Fibroblast of lung (primary cell): ENCODE measurements at places on chromosomes 6 and 20. TPM values are rescaled to one million over a fixed set of nuclear protein-coding genes. Genes with fewer than 3 reads are reported as not detected.

GRCh38 chr20:38144598-38144973 lies 20.5 kb downstream of the TGM2 start:
- peaks cover 9% of the 10 kb centered on the region for H3K36me3 ChIP-seq
- peak overlapping the region; percentile 76 for H3K27ac ChIP-seq
- H3K27me3 ChIP-seq = no peaks in the 10 kb centered on the region
- DNase-seq = no peak
- H3K4me1 ChIP-seq = peaks cover 20% of the 10 kb centered on the region

GRCh38 chr6:125477156-125477555 lies 175.4 kb upstream of the HDDC2 start:
- no peaks in the 10 kb centered on the region for H3K4me1 ChIP-seq
- DNase-seq = no peak
- H3K27ac ChIP-seq = no peak overlapping the region
- H3K27me3 ChIP-seq = no peaks in the 10 kb centered on the region

DNA sequence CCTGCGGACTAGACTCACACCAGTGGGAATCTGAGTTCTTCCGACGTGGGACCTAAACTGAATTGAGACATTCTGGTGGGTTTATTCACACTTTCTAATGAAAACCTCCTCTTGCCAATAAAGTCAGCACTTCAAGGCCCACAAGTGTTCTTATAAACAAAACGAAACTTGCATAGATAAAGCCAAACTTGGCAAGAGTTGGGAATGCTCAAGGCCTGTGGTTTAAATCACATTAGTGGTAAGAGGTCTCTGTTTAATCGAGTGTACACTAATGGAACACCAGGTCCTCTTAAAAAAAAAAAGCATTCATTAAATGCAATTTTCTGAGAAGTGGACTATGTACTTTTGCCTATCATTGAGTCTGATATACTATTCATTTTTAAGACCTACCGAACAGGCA lies 143.3 kb downstream of the SMOC2 start:
- no peak overlapping the region for H3K27ac ChIP-seq
- no peak overlapping the region for H3K4me3 ChIP-seq
- H3K4me1 ChIP-seq = no peaks in the 10 kb centered on the region
- H3K27me3 ChIP-seq = no peaks in the 10 kb centered on the region
- H3K36me3 ChIP-seq = no peaks in the 10 kb centered on the region

- H3K4me3 ChIP-seq = no peak overlapping the region
- H3K4me1 ChIP-seq = no peaks in the 10 kb centered on the region
- H3K27me3 ChIP-seq = no peaks in the 10 kb centered on the region
- DNase-seq = no peak
- H3K27ac ChIP-seq = no peak overlapping the region
- no peaks in the 10 kb centered on the region for H3K36me3 ChIP-seq
Measured at GRCh38 chr6:116373300-116373699, 2.6 kb downstream of the DSE start.

- DNase-seq = no peak
- H3K4me3 ChIP-seq = no peak overlapping the region
- H3K27me3 ChIP-seq = no peaks in the 10 kb centered on the region
- H3K4me1 ChIP-seq = no peaks in the 10 kb centered on the region
Measured at GRCh38 chr6:20340068-20340848, 61.4 kb upstream of the E2F3 start.

DNA sequence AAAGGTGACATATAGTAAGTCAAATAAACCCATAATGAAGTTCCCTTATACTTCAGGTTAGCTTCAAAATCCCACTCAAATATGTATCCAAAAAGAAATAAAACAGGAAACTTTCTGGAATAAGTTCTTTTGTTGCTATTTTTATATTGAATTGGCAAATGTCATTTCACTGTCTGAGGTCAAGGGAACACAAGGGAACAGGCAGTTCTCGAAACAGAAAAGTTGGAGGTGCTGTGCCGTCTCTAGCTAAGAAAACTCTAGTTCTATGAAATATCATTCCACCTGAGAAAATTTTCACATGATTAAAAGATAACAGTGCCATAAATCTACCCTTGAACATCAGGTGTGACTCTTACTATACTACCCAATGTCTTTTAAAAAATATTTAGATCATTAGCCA lies 358.5 kb downstream of the PRKN start:
- H3K27me3 ChIP-seq = no peaks in the 10 kb centered on the region
- H3K36me3 ChIP-seq = no peaks in the 10 kb centered on the region
- DNase-seq = no peak
- no peaks in the 10 kb centered on the region for H3K4me1 ChIP-seq

DNA sequence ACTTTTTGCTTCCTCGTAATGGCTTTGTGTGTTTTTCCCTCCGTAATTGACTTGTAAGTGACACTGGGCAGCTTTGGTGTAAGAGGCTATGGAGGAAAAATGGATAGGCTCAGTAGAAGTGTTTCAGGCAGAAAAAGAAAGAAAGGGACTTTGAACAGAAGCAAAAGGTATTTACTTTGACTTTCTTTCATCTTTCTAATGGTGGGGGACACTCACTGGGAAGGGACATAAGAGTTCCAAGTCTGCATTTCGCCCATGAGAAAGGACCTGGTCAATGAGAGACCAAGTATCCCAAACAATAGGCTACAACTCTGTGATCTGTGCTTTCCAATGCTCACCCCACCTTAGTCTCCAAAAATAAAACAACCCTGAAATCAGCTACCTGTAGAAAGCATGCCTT lies 41.6 kb downstream of the NOX3 start:
- peaks cover 6% of the 10 kb centered on the region for H3K4me1 ChIP-seq
- H3K27ac ChIP-seq = no peak overlapping the region
- DNase-seq = no peak

DNA sequence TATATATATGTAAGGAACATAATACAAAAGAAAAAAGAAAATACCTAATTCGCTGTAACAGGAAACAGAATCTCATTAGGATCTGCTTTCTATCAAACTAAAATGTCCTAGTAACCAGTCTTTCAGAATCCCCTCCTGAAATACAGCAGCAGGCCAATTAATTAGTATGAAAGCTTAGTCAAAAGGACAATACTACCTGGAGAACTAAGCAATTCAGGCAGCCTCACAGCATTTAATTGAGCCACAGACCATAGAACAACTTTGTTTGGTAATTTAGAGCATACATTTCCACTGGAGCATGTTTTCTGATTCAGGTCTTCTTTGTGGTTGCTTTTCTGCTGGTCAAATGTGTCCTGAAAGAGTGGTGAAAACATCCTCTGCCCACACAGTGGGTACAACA lies 516.0 kb downstream of the LMBRD1 start:
- no peak for DNase-seq
- H3K4me3 ChIP-seq = no peak overlapping the region
- H3K36me3 ChIP-seq = no peaks in the 10 kb centered on the region
- H3K4me1 ChIP-seq = no peaks in the 10 kb centered on the region
- no peaks in the 10 kb centered on the region for H3K27me3 ChIP-seq

- H3K36me3 ChIP-seq = no peaks in the 10 kb centered on the region
- no peak overlapping the region for H3K27ac ChIP-seq
- no peak overlapping the region for H3K4me3 ChIP-seq
- H3K4me1 ChIP-seq = no peaks in the 10 kb centered on the region
Measured at GRCh38 chr20:15759594-15759993, 813.7 kb downstream of the KIF16B start.

- no peaks in the 10 kb centered on the region for H3K27me3 ChIP-seq
- H3K36me3 ChIP-seq = no peaks in the 10 kb centered on the region
- no peaks in the 10 kb centered on the region for H3K4me1 ChIP-seq
- no peak overlapping the region for H3K27ac ChIP-seq
- H3K4me3 ChIP-seq = no peak overlapping the region
Measured at GRCh38 chr20:11182720-11183119, 508.9 kb upstream of the JAG1 start.

- no peak overlapping the region for H3K27ac ChIP-seq
- no peaks in the 10 kb centered on the region for H3K27me3 ChIP-seq
- no peaks in the 10 kb centered on the region for H3K36me3 ChIP-seq
- no peak for DNase-seq
- H3K4me1 ChIP-seq = no peaks in the 10 kb centered on the region
Measured at GRCh38 chr20:58155148-58155925, 73.1 kb downstream of the ANKRD60 start.

- no peak overlapping the region for H3K4me3 ChIP-seq
- H3K27ac ChIP-seq = no peak overlapping the region
- peaks cover 6% of the 10 kb centered on the region for H3K4me1 ChIP-seq
- H3K36me3 ChIP-seq = no peaks in the 10 kb centered on the region
Measured at GRCh38 chr20:44083220-44083933, 103.6 kb downstream of the JPH2 start.

GRCh38 chr20:64057628-64058498 lies 5.1 kb upstream of the TCEA2 start:
- peaks cover 5% of the 10 kb centered on the region for H3K4me1 ChIP-seq
- no peak overlapping the region for H3K27ac ChIP-seq
- no peaks in the 10 kb centered on the region for H3K36me3 ChIP-seq
- peak; percentile 43 for DNase-seq
- no peak overlapping the region for H3K4me3 ChIP-seq

- no peaks in the 10 kb centered on the region for H3K4me1 ChIP-seq
- no peaks in the 10 kb centered on the region for H3K36me3 ChIP-seq
Measured at GRCh38 chr6:159095616-159096015, 50.8 kb upstream of the TAGAP start.

- no peak overlapping the region for H3K4me3 ChIP-seq
- no peaks in the 10 kb centered on the region for H3K4me1 ChIP-seq
- H3K27me3 ChIP-seq = no peaks in the 10 kb centered on the region
- no peak overlapping the region for H3K27ac ChIP-seq
- no peak for DNase-seq
- no peaks in the 10 kb centered on the region for H3K36me3 ChIP-seq
Measured at GRCh38 chr6:152605342-152605741, 31.8 kb downstream of the SYNE1 start.

DNA sequence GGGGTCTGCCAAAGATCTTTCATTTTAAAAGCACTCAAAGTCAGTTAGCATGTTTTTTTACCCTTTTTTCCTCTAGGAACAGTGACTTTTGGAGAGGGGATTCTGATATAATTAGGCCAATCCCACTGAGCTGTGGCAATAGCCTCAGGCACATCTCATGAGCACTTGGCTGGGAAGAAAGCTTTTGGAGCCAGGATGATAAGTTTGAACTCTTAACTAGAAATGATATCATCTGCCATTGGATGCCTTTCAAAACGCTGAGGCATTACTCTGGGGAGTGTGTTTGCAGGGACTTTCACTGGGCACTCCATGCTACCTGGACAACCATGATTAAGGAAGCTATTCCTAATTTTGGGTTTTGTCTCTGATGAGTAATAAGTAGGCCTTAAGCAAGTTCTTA lies 3.7 kb downstream of the SCGN start:
- no peaks in the 10 kb centered on the region for H3K4me1 ChIP-seq
- no peaks in the 10 kb centered on the region for H3K27me3 ChIP-seq
- no peaks in the 10 kb centered on the region for H3K36me3 ChIP-seq
- H3K27ac ChIP-seq = no peak overlapping the region

Gene TMC2
- total RNA-seq = under 0.01 TPM in 2 replicates

Gene IL20RA
- 0.33 and 0.77 TPM in 2 replicates for total RNA-seq

Gene KCNK16
- not detected in 2 replicates for total RNA-seq
